ENCODE measurements at places on chromosomes 4 and X.

DNA sequence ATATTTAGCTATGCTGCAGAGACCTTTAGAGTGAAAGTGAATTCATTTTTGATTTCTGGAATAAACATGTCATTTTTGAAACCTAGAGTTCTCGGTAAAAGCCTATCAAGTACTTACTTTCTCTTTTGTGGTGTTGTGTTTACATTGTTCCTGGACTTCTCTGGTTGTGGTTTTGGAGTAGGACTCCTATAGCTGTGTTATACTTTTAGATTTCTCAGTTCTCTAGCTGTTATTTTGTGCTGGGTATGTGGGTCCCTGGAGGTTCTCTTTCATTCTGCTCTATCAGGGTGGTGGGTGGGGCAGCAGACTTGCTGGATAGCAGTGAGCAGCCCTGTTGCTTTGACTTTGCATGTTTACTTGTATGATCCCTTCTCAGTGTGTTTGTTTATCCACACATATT, 25.6 kb upstream of the MSMO1 start:
- no peak for DNase-seq

- DNase-seq: no peak
Measured at GRCh38 chr4:155666344-155667221, at the start of gene GUCY1A1. Gene GUCY1A1 (plus strand): TSS chr4:155666848. CDS start chr4:155696868, 30,020 bp downstream.

GRCh38 chrX:109489174-109489573, 7.3 kb upstream of the GUCY2F start:
- DNase-seq: no peak

DNA sequence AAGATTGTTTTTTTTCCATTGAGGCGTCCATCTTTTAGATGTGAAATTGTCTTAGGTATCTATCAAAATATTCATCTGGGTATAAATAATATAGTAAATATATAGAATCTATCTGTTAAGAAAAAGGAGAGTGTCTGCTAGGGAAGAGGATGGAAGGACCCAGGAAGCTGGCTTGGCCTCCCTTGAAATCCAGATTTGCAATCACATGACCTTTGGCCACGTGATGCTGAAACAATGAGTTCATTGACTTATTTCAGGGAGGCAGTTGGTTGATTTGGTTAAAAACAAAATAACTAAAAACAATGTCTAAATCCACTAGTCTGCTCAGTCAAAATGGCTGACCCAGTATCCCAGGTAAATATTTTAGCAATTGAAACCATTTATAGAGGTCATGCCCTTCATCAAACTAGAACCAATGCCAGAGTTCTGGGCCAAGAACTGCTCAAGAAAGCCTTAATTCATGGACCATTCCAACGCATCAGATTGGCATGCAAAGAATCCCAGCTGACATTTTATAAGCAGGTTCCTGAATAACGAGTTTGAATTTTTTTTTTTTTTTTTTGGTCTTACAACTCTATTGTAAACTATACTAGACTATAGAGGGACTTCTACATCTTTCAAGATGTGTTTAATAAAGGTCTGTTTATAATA, 172.7 kb downstream of the MID1 start:
- DNase-seq: no peak

- no peak for DNase-seq
Measured at GRCh38 chr4:174307694-174308093, 24.0 kb downstream of the CEP44 start.

DNA sequence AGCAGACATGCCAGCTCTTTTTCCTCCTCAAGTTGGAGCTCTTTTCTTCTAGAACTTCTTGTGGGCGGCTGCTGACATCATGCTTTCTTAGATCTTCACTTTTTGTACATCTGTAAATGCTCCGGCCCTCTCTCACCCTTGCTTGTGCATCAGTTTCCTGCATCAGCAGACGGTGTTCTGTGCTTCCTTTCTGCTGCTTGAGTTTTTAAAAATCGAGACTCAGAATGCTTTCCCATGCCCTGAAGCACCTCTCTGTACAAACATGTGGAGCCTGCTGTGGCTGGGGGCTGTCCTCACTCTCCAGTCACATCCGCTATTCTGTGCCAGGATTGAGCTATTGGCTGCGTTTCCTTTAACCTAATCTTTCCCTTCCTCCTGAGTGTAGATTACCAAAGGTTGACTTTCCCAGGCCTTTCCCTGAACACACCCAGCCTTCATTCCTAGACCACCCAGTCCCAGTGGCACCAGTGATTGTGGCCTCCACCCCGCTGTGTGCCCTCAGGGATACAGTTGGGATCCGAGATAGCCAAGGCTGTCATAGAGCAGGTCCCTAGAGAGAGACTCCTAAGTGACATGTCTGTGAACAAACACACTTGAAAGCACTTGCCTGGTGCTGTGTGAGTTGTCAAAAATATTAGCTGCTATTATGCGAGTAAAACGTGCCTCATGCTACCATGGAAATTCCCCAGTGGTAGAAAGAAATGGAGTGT, 41.9 kb downstream of the TNIP2 start:
- DNase-seq: peak; percentile 92

DNA sequence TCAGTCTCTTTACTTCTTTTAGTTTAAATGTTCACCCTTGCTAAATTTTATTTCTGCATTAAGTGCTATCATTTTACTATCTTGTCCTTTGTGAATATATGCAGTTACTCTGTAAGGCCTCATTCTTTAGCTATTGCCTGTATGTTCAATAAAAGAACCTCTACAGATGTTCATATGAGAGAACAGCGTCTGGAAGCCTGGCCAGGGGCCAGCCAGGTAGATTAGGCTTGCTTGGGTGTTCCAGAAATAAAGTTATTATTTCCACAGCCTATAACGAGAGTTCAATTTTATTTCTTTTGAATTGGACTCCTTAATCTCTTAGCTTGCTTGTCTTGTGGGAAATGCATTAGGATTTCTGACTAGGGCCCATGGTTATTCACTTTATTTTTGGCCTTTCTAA, 214.5 kb downstream of the TLL1 start:
- no peak for DNase-seq

DNA sequence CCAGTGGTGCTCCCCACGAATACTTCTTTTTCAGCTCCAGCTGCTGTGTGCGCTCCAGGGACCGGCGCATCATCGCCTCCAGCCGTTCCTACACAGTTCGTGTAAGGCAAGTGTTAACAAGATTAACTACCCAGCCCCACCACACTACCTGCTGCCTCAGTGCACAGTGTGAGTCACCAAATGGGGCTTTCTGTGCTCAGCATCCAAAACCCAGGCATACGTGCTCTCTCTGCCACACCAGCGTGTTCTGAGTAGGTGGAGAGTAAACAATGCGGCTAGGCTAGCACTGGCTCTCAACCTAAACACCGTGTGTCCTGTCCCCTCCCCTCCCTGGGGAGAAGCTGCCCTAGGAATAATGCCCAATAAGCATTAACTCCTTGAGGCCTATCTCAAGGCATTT, 60.0 kb downstream of the MAP7D2 start:
- no peak for DNase-seq

DNA sequence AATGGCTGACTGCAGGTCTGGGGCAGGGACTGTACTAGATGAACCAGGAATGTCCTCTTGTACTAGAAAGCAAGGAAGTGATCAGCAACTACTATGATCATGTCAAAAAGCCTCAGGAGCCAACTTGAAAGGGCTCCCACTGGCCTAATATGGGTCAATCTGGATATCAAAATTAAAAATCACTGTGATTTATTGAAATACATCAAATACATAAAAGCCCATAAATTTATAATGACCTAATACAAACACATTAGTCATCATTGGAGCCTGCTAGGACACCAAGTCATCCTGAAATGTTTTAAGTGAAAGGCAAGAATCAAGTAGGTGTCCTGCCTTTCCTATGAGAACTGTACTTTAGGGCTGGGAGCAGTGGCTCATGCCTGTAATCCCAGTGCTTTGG, 70.5 kb upstream of the KLHL13 start:
- DNase-seq: no peak

- DNase-seq: no peak
Measured at GRCh38 chr4:145260091-145260490, 79.7 kb upstream of the OTUD4 start.

- no peak for DNase-seq
Measured at GRCh38 chr4:102815981-102816380, 11.4 kb downstream of the UBE2D3 start.

DNA sequence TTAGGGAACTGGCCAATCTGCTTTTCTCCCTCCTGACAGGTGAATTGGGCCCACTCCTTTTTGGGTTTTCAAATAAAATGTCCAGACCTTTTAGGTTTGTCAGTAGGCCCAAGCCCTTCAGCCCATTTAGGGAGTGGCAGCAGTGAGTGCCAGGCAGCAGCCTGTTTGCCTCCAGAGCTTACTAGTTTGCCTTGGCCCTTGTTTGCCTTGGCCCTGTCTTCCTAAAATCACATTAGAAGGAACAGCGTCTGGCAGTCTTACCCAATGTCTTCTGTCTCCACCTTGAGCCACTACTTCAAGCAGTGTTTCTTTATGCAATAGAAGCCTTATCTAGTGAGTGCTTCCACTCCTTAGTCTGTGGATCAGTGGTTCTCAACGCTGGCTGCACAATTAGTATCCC, 117.1 kb downstream of the TMEM164 start:
- DNase-seq: no peak

- DNase-seq: no peak
Measured at GRCh38 chr4:36427696-36428095, 146.3 kb downstream of the DTHD1 start.

- peak; percentile 66 for DNase-seq
Measured at GRCh38 chr4:140223056-140223810, 69.2 kb upstream of the MAML3 start.

- DNase-seq: no peak
Measured at GRCh38 chr4:165060938-165061337, 7.3 kb downstream of the TRIM75 start.

- no peak for DNase-seq
Measured at GRCh38 chr4:146638786-146639505, at the start of gene POU4F2. Gene POU4F2 (plus strand): TSS chr4:146638893. CDS start chr4:146639141, 248 bp downstream.

DNA sequence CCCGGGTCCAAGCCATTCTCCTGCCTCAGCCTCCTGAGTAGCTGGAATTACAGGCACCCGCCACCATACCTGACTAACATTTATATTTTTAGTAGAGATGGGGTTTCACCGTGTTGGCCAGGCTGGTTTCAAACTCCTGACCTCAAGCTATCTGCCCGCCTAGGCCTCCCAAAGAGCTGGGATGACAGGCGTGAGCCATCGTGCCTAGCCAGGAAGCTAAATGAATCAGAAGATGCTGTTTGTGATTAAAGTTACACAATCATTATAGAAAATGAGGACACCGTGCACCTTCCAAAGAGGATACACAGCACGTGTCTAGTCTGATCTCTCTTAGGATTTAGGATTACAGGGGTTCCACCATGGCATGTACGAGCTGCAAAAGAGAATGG, 99.6 kb downstream of the DHRSX start:
- no peak for DNase-seq

- DNase-seq: peak; percentile 10
Measured at GRCh38 chr4:48905363-48906015, 1.1 kb downstream of the OCIAD2 start.

DNA sequence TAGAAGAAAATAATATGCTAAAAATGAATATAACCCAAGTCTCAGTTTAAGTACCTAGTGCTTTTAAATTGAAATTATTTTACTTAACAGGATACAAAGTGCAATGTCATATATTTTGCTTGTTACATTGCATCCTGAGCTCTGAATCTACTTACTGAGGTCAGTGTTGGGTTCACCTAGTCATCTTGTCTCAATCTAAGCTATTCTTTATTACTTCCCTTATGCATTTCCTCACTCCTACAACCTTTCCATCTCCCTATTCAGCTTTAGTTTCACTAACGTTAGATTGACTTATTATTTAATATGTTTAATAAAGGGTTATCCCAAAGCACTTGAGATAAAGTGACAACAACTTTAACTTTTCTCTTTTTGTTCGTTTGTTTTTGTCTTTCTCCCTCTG, 483.7 kb downstream of the FSTL5 start:
- peak; percentile 3 for DNase-seq

DNA sequence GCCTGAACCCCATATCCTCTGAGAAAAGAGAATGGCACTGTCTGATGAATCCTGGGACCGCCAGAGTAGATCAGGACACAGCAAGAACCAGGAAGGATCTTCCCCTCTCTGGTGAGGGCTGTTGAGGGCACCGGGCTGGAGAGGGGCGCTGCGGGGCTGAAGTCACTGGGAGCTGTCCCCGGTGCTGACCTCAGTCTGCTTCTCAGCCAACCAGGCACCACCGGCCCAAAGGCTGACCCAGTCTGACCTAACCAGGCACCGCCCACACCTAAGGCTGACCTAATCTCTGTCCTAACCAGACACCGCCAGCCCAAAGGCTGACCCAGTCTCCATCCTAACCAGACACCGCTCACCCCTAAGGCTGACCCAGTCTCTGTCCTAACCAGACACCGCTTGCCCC, 82.8 kb downstream of the CPZ start:
- DNase-seq: no peak

DNA sequence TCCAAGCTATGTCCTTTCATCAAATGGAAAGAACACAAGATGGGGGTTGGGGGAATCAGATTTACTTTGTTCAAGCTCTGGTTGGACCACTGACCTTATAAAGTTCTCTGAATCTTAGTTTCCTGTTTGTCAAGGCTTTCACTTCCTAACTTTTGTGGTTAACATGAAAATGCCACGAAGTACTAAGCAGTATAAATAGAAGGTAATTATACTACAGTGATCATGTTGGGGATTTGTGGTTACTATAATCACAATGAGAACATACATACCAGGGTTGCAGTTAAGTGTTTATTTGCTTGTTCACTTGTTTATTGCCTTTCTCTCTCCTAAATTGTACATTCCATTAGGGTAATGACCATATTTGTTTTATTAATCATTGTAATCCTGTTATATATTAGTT, 53.2 kb downstream of the SPRY1 start:
- DNase-seq: peak; percentile 4

- no peak for DNase-seq
Measured at GRCh38 chr4:72893354-72894066, 176.0 kb downstream of the COX18 start.

GRCh38 chr4:123956204-123956603, 559.6 kb downstream of the SPRY1 start:
- DNase-seq: no peak

GRCh38 chr4:2036866-2037265, 22.3 kb upstream of the NAT8L start:
- no peak for DNase-seq

- no peak for DNase-seq
Measured at GRCh38 chr4:39825090-39825489, 127.2 kb downstream of the UBE2K start.

GRCh38 chr4:110275871-110276270, 77.5 kb upstream of the ELOVL6 start:
- no peak for DNase-seq

DNA sequence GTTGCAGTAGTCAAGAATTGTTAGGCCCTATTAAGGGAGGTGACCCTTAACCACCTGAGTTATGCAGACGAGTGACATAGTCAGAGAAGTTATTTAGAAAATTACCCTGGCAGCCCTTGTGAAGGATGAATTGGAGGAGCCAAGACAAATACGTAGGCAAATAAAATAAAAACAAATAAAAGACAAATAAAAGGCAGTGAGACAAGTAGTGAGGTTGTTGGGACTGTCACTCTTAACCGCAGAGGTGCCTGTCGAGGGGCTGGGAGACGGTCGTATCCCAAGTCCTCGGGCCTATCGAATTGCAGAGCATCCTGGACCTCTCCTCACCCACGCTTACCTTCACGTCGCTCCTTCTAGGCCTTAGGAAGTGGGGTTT, 58.0 kb upstream of the ZC4H2 start:
- DNase-seq: no peak

- DNase-seq: no peak
Measured at GRCh38 chr4:187366530-187366929, 629.0 kb upstream of the ZFP42 start.
